ENCODE measurements at places on chromosomes 16 and 17.

DNA sequence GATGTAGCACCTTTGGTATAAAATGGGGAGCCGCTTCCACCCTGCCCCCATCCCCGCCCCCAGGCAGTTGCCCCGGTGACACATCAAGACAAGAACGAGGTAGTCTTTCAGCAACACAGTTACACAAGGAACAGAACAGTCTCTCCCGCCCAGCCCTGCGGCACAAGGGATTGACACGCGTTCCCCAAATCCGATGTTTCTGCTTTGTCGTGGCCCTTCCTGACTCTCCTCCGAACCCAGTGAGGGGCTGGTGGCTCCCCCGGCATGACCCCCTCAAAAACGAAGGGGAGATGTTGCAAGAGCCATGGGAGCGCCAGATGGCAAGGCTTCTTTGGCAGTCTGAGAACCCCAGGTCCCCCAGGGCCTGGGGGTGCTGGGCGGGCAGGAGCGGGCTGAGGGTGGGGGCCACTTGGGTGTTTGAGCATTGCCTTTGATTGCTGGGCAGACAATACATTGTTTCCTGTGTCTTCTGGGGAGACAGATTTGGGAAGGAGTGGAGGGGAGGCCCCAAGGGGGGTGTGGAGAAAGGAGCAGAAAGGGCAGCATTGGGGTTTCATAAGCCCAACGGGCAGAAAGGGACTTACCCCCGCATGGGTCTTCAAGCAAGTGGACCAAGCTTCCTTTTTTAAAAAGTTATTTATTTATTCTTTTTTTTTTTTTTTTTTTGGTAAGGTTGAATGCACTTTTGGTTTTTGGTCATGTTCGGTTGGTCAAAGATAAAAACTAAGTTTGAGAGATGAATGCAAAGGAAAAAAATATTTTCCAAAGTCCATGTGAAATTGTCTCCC, 16.6 kb downstream of the COL1A1 start:
- DNase-seq = no peak

DNA sequence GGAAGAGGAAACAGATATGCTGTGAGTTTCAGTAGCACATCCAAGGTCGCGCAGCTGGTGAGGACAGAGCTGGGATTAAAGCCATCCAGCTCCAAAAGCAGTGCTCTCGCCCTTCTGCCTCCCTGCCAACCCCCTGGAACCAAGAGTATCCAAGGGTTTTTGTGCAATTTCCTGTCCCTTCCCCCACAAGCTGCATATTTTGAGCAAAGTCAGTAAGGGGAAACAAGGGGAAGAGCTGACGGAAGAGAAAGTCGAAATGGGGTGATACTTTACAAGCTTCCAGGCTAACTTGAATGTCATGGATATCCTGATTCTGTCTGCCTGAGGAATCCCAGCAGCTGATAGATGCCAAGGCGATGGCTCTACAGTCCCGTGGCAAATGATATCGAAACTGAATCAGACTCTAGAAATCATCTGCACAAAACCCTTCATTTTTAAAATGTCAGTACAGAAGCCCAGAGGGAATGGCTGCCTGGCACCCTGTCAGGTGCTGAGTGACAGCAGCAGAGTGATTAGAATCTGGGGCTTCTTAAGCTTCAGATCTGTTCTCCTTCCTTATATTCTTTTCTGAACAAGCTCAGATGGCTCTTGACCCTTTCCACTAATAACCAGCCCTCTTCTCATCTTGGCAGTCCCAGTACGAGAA, 42.9 kb upstream of the TEKT3 start:
- peak; percentile 11 for DNase-seq

- DNase-seq = peak; percentile 98
Measured at GRCh38 chr16:84718-85406, 6.8 kb downstream of the MPG start.

- DNase-seq = no peak
Measured at GRCh38 chr17:4234401-4234800, 29.4 kb downstream of the ANKFY1 start.

DNA sequence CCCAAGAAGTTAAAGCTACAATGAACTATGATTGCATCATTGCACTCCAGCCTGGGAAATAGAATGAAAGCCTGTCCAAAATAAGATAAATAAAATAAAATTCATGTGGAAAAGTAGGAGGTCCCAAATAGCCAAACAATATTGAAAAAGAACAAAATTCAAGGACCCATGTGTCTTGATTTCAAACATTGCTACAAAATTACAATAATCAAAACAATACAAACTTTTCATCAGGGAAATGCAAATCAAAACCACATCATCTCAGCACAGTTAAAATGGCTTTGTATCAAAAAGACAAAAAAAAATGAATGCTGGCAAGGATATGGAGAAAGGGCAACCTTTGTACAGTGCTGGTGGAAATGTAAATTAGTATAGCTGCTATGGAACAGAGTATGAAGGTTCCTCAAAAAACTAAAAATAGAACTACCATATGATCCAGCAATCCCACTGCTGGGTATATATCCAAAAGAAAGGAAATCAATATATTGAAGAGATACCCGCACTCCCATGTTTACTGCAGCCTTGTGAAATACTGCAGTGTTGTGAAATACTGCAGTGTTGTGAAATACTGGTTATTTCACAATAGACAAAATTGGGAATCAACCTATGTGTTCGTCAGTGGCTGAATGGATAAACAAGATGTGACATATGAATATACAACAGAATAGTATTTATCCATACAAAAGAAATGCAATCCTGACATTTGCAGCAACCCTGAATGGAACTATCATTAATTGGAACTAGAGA, 24.5 kb upstream of the ZNF287 start:
- DNase-seq = no peak

GRCh38 chr17:16363749-16364536, 10.7 kb upstream of the CENPV start:
- no peak for DNase-seq

- peak; percentile 88 for DNase-seq
Measured at GRCh38 chr16:89860747-89861304, 12.6 kb upstream of the TCF25 start.

DNA sequence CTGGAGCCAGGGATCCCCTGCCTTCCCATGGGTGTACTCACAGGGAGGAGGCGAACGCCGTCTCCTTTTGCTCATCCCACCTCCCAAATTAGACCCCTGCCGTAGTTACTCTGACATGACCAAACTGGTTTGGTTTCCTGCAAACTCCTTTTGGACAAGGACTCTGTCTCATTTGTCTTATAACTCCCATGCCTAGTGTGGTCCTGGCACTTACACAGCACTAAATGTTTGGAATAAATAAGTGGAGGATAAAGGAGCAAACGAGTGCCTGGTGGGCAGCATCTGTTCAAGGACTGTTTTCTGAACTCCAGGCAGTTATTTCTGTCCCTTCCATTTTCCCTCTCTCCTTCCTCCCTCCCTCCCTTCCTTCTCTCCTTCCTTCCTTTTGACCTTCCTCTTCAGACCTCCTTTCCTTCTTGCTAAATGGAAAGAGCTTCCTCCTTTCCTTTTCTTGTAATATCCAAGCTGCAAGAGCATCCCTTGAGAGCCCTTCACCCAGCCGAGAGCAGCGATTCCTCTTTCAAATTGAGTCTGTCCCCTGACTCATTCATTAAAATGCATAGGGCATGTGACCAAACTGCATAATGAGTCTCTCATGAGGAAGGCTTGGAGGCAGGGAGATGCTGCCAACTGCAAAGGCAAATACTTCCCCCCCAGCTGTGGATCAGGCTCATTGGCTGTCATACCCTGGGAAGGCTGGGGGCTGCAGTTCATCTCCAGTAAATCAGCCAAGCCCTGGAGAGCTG, 36.8 kb downstream of the CHD9 start:
- peak; percentile 61 for DNase-seq
